ENCODE measurements at places on chromosomes 12 and 14.

- DNase-seq: no peak
Measured at GRCh38 chr12:105878964-105879363, 259.8 kb downstream of the NUAK1 start.

DNA sequence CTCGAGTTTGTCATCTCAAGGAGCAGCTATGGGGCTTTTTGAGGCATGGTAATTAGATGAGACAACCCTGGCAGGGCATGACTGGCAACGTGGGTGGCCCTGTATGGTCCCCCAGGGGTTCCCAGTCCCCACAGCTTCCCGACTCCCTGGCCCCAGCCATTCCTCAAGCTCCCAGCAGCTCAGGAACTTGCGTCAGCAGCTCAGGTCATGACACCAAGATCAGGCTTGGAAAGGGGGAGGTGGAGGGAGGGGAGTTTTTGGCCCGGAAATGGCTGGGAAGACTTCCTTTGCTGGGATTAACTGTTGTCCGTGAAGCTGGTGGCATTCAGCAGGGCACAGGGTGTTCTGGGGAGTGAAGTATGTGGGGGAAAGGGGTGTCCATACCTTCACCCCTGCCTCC lies 10.4 kb upstream of the NRIP2 start:
- no peak for DNase-seq

DNA sequence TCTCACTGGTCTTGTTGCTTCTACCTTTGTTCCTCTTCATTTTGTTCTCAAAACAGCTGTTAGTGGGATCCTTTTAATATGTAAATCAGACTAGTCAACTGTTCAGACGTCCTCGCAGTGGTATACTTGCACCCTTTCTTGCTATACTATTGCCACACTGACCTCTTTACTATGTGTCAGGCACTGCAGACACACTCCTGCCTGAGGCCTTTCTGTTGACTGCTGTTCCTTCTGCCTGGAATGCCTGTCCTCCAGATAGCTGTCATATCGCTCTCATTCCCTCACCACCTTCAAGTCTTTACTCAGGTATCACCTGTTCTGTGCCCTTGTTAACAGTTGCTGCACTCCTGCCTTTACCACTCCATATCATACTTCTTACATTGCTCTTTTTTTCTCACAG lies 90.0 kb upstream of the TMEM263 start:
- DNase-seq: no peak

- DNase-seq: no peak
Measured at GRCh38 chr12:47312808-47313426, 233.2 kb upstream of the AMIGO2 start.

- no peak for DNase-seq
Measured at GRCh38 chr12:92566448-92567019, 136.3 kb upstream of the PLEKHG7 start.

DNA sequence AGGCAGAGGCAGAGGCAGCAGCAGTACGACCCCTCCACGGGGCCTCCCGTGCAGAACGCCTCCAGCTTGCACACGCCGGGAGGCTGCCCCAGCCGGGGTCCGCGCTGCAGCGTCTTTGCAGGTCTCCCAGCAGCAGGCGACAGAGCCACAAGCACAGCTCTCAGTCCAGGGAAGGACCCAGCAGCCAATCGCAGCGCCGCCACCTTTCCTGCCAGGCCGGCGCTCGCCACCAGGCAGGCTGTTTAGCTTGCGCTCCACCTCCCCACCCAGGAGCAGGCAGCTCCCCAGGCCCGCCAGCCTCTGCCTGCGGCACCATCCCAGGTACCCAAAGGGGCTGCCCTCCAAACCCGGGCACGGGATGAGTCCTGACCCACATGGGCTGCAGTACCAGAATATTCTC lies 25.2 kb downstream of the DDX51 start:
- DNase-seq: no peak

DNA sequence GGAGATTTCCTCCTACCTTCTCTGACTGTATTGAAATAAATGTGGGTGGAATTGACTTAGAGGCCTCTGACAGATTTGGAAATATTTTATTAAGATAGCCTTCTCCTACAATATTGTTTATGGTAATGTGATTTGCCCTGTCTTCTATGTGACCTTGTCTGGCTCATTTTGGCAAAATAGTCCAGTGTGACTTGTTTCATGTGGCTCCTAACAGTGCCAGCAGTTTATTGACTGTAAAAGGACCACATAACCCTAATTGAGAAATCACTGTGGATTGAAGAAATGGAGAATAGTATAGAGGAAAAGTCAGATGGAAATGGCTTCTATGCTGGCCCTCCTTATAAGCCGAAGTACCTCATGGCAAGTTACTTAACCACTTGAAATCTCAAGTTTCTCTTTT lies 170.9 kb upstream of the PTPRQ start:
- no peak for DNase-seq

GRCh38 chr12:116558280-116559161 lies 660 bp upstream of the MAP1LC3B2 start:
- no peak for DNase-seq

DNA sequence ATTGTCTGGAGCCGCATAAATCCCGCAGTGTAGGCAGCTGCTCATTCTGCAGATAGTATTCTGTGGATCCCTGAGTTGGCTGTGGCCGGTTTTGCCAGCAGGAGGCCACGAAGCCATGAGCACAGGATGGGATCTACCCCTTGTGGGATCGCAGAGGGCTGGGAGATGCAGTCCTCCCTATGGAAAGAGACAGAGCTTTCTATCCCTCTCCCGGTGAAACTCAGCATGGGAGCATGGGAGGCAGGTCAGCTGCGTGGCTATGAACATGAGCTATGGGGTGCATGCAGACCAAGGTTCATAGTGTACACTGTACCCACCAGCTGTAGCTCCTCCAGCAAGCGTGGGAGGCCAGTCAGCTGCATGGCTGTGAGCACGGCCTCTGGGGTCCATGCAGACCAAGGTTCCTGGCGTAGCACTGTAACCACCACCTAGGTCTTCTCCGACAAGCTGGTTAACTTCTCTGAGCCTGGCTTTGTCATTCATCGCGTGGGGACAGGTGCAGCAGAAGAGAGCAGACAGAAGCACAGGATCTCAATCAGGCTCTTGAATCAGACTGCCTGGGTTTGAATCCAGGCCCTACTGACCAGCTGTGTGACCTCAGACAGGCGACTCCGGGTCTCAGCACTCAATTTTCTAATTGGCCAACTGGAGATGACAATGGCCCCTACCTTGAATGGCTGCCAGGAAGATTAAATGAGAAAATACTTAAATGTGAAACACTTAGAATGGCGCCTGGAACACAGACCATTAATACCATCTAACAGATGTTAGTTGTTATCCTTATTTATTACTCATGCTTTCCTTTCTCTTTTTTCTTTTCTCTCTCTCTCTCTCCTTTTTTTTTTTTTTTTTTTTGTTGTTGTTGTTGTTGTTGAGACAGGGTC lies 6.0 kb downstream of the BDKRB1 start:
- no peak for DNase-seq

DNA sequence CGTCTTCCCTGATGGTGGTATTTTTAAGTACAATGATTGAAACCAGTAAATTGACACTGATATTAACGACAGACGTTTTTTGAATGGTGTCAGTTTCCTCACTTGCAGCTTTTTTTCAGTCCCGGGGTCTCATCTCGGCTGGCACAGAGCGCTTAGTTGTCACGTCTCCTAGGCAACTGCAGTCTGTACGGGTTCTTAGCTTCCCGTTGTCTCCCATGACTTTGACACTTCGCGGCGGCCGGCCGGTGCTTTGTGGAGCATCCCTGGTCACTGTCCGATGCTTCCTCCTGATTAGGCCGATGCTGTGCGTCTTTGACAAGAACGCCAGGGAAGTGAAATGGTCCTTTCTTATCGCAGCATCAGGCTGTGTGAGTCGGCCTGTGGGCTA lies 67.4 kb downstream of the ADGRD1 start:
- DNase-seq: no peak

DNA sequence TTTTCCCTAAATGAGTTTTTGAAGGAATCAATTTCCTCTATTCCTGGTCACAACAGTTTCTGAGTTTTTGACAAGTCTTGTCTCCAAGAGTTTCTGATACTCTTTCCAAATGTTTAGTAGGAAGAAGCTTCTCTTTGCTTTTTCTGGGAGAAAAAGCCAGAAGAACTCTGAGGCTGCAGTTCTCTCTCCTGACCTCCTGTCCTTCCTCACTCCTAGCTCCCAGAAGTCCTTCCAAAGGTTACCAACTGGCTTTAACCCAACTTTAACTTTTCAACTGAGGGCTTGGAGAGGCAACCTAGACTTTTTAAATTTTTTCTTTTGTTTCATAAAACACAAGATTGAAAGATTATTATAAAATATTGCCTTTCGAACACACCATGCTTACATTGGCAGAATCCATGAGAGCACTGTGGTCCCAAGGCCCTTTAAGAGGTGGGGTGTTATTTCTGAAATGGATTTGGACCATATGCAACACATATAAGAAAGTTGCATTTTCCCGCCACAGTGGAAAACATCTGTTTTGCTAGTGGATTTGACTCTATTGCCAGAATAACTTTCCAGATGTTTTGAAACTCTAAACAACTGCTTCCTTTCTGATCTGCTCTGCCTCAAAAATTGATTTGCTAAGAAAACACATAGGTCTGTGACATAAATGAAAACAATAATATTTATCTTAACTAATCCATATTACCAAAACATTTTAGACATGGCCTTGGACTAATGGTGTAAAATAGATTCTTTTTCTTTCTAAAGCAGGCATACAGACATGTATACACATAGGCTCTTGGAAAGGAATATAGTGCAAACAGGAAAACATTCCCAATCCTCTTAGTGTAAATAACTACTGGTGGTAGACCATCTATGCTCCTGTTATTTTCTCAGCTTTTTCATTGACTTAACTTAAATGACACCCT lies 22.3 kb upstream of the EPS8 start:
- no peak for DNase-seq

DNA sequence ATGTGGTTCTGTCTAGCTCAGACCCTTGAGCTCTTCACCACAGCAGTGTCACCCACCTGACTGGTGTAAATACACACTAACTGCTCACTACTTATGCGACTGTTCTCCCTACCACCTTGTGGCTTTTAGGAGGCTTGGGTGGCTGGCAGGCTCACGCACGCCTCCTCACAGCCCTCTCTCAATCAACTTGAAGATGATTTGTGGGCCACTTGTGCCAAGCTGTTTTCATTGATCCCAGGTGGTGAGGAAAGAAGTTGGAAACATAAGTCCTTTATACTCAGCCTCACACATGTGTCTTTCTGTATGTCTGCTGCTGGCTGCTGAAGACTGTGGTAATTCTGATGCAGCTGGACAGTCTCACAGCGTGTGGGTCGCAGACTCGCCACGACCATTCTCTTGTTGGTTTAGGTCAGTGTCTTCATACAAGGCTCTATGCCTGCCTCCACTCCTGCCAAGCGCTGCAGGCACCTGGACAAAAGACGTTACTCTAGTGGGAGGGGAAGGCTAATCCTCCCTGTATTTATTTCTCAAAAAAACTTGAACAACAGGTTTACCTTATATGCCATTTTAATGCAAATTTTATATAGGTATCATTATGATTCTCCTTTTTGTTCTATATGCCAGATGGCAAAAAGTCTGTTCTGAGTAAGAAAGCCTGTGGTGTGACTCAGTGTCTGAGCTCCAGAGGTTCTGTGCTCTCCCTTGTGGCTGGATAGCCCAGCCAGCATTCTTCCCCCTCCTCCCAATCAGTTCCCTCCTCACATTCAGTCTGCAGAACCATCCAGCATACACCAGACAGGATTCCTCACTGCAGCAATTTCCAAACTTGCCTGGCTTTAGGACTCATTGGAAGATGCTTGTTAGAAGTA lies 115.6 kb downstream of the DIP2B start:
- no peak for DNase-seq

- DNase-seq: no peak
Measured at GRCh38 chr12:116094475-116094874, 183.0 kb downstream of the MED13L start.

All from SIG-M5 (cell line).